Uterus (tissue), 4 donors: ENCODE measurements at places on chromosomes 2 and 18. TPM values are rescaled to one million over a fixed set of nuclear protein-coding genes. Genes with fewer than 3 reads are reported as not detected.
A peak's percentile ranks its signal among the peaks of the same experiment; 100 is the strongest.

- no peaks in the 10 kb centered on the region for H3K27me3 ChIP-seq
- no peak overlapping the region for H3K27ac ChIP-seq
- no peaks in the 10 kb centered on the region for H3K36me3 ChIP-seq
- H3K4me3 ChIP-seq = no peak overlapping the region
- no peak for DNase-seq
- H3K4me1 ChIP-seq = no peaks in the 10 kb centered on the region
Observed at GRCh38 chr18:38010037-38010436, 444.4 kb upstream of the CELF4 start.

GRCh38 chr2:8719528-8719927, 37.7 kb downstream of the ID2 start:
- DNase-seq = no peak
- H3K4me3 ChIP-seq = no peak overlapping the region
- H3K4me1 ChIP-seq = no peaks in the 10 kb centered on the region
- H3K36me3 ChIP-seq = no peaks in the 10 kb centered on the region
- no peak overlapping the region for H3K27ac ChIP-seq

GRCh38 chr18:33914399-33914798, 310.3 kb downstream of the NOL4 start:
- no peak overlapping the region for H3K27ac ChIP-seq
- H3K36me3 ChIP-seq = no peaks in the 10 kb centered on the region
- H3K4me1 ChIP-seq = no peaks in the 10 kb centered on the region
- no peak overlapping the region for H3K4me3 ChIP-seq
- DNase-seq = no peak

DNA sequence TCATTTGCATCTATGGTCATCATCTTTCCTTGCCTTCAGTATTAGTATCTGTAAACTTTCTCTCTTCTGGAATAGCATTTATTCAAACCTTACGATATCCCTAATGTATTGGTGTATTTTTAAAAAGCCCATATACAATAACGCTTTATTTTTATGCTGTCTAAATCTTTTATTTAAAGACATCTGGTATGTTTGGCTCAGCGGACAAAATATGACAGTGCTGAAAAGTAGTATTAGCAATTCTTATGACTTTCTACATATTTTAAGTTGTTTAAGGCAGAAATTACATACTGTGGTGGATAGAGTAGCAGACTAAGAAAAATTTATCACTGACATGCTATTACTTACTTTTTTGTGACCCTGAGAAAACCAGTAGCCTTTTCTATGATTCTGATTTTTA, 41.8 kb upstream of the SLC4A10 start:
- DNase-seq = no peak
- H3K4me1 ChIP-seq = no peaks in the 10 kb centered on the region
- no peak overlapping the region for H3K27ac ChIP-seq
- H3K36me3 ChIP-seq = no peaks in the 10 kb centered on the region
- H3K4me3 ChIP-seq = no peak overlapping the region
- no peaks in the 10 kb centered on the region for H3K27me3 ChIP-seq

DNA sequence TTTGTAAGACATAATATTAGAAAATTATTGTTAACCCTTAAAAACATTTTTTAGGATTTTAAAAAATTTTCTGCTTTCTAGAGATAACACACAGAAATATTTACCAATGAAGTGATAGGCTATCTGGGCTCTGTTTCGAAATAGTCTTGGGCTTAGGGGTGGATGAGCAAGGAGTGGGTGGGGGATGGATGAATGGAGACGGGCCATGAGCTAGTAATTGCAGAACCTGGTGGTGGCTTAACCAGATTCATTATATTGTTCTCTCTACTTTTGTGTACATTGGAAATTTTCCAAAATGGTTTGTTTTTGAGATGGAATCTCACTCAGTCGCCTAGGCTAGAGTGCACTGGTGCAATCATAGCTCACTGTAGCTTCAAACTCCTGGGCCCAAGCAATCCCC, 89.6 kb downstream of the TCF7L1 start:
- no peak overlapping the region for H3K27ac ChIP-seq
- no peaks in the 10 kb centered on the region for H3K27me3 ChIP-seq
- no peaks in the 10 kb centered on the region for H3K4me1 ChIP-seq
- DNase-seq = no peak
- no peak overlapping the region for H3K4me3 ChIP-seq

DNA sequence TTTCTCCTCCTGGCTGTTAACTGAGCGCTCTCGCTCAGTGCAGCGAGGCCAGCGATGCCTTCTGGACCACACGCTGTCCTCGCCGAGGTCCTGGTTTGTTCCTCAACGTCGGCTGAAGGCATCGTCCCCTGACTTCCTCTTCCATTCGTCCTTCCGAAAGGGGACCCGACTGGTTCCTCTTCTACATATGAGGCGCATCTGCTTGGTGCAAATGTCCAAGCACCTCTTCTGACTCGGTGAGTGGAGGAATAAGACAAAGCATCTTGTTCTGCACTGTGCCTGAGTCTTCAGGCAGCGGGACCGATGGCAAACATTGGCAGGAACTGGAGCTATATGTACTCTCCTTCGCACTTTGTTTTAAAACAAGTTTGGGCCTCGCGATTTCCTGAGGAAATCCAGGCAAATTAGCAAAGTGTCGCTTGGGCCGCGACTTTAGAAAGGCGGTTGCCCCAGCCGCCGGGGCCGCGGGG, 621 bp upstream of the KCNS3 start:
- no peaks in the 10 kb centered on the region for H3K27me3 ChIP-seq
- no peaks in the 10 kb centered on the region for H3K4me1 ChIP-seq
- no peak overlapping the region for H3K27ac ChIP-seq
- peak overlapping the region; percentile 24 for H3K4me3 ChIP-seq
- H3K36me3 ChIP-seq = no peaks in the 10 kb centered on the region
- DNase-seq = no peak

DNA sequence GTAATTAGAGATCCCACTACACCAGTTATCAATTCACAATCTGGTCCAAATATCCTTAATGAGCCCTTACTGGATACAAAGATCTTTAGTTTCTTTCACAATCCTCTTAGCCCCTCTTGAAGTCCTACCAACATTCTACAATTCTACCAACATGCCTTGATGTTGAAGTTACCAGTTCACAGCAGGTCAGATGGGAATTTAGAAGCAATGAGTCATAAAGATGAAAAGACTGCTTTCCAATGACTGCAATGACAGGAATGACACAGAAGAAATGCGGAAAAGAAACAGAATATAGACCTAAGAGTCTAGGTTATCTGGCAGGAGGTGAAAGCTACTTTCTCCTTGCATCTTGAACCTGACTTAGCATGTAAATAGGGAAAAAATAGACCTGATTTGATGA, 24.5 kb downstream of the RTTN start:
- no peaks in the 10 kb centered on the region for H3K36me3 ChIP-seq
- no peaks in the 10 kb centered on the region for H3K4me1 ChIP-seq
- no peak overlapping the region for H3K4me3 ChIP-seq
- H3K27ac ChIP-seq = no peak overlapping the region
- no peaks in the 10 kb centered on the region for H3K27me3 ChIP-seq
- DNase-seq = no peak

DNA sequence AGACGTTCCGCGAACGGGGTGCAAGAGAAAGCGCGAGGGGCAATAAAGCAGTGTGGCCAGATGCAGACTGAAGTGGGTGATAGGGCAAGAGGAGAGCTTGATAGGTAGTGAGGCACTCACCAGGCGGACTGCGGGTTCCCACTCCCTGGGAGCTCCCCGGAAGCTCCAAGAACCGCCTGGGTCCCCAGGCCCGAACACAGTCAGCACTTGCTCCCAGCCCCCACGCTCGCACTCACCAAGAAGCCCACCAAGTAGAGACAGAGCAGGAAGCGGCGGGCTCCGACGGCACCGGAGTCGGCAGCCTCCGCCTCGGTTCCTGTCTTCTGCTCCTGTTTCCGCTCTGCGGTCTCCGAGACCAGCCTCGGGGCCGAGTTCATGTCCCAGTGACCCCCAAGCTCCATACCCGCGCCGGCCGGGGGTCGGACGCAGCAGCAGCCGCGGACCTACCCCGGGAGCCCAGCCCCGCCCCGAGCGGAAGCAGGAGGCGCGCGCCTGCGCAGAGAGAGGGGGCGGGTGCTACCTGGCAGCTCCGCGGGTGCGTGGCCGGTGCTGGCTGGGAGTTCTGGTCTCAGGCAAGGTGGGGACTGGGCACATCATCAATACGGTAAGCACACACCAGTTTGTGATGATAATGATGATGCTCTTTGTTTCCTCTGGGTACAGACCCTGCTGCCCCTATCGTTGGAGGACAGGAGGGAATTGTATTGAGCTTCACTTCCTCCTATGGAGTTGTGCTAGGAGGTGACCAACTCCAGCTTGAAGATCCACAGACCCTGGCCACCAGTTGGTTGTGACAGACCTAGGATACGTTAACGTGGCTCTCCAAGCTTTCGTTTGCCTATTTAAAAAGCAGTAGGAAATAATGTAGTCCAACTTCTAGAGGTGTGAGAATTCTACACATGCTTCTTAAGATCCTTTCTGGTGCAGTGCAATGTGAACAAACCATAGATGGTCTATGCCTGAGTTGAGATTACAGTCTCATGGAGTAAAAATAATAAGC, 25.1 kb upstream of the TMEM182 start:
- no peaks in the 10 kb centered on the region for H3K4me1 ChIP-seq
- no peaks in the 10 kb centered on the region for H3K36me3 ChIP-seq
- H3K27ac ChIP-seq = peak overlapping the region; percentile 78
- DNase-seq = peak; percentile 59

The NOSTRIN gene
- 192 TPM for total RNA-seq

The CHN1 gene
- 11.8 TPM for total RNA-seq

The LRRC30 gene
- not detected for total RNA-seq

The ZCCHC2 gene
- total RNA-seq = 15.1 TPM

The NDUFS1 gene
- 25.6 TPM for total RNA-seq

The CHRNG gene
- total RNA-seq = not detected

The NMS gene
- not detected for total RNA-seq

The ADD2 gene
- 0.51 TPM for total RNA-seq
